ENCODE measurements at places on chromosomes 7 and 10.

- no peak for DNase-seq
These were observed at the start of gene CHN2 for GRCh38 chr7:29194594-29195427. TSS of gene CHN2 (plus strand) at chr7:29194775.

GRCh38 chr10:119316729-119317097 lies 109.3 kb downstream of the GRK5 start:
- DNase-seq: no peak

GRCh38 chr7:26696161-26696560 lies 168.2 kb downstream of the SKAP2 start:
- no peak for DNase-seq

GRCh38 chr7:19665399-19666008 lies 43.3 kb downstream of the POLR1F start:
- DNase-seq: no peak

- no peak for DNase-seq
These were observed 3.8 kb downstream of the PTER start for GRCh38 chr10:16440396-16441133.

GRCh38 chr10:7587168-7587864 lies 79.5 kb downstream of the ITIH5 start:
- no peak for DNase-seq

DNA sequence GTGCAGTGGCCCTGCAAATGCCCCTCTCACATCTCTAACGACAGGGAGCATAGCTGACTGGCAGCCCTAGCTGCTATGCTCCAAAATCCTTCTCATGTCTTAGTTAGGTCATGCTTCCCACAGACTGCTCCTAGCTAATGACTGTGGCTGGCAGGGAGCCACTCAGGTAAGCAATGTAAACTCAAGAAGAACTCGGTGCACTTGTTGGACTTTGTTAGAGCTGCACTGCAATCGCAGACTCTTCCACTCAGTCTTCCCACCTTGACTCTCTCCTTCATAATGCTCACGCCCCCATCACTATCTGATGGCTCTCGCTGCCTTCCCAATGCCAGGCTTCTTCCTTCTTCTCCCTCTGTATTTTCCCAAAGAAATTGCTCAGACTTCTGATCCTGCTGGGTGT lies 24.0 kb downstream of the OR9A2 start:
- DNase-seq: no peak

- peak; percentile 12 for DNase-seq
These were observed 179.8 kb upstream of the CSTF2T start for GRCh38 chr10:51879238-51879637.

- DNase-seq: no peak
These were observed 4.8 kb upstream of the PRRT4 start for GRCh38 chr7:128366300-128366699.
